ENCODE measurements at places on chromosomes 2 and 18.

- DNase-seq: no peak
Observed at GRCh38 chr18:8424481-8424880, 184.8 kb upstream of the RAB12 start.

- DNase-seq: no peak
Observed at GRCh38 chr2:97005353-97005752, 19.0 kb upstream of the FAM178B start.

- DNase-seq: no peak
Observed at GRCh38 chr18:75168619-75169018, 40.3 kb downstream of the PTGR3 start.

- no peak for DNase-seq
Observed at GRCh38 chr2:70226781-70227180, 21.6 kb downstream of the TIA1 start.

GRCh38 chr2:160730296-160730995 is 236.8 kb upstream of the RBMS1 start:
- no peak for DNase-seq

GRCh38 chr2:190446750-190447516 is 38.8 kb downstream of the MFSD6 start:
- no peak for DNase-seq

- DNase-seq: no peak
Observed at GRCh38 chr2:119820275-119820674, 60.6 kb downstream of the PTPN4 start.

DNA sequence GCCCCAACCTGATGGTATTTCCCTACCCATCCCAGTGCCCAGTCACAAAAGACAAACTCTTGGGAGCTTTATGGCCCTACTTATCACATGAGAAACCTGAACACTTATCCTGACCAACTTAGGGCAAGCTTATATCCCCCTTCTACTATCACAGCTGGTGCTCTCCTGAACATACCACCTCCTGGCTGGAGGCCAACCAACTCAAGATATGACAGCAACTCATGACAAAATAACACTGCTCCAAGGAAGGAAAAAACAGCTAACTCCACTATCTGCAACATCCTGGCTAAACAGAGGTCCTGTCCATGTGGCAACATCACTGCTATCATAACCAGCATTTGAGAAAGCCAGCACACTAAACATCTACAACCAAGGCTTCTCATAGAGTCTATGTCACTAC is 20.9 kb upstream of the CLASP1 start:
- no peak for DNase-seq

GRCh38 chr2:61585383-61585782 is 47.2 kb upstream of the XPO1 start:
- DNase-seq: no peak

- DNase-seq: no peak
Observed at GRCh38 chr2:201956361-201956760, 77.3 kb upstream of the FZD7 start.

- DNase-seq: no peak
Observed at GRCh38 chr18:59659508-59660170, 37.6 kb downstream of the CCBE1 start.

- DNase-seq: no peak
Observed at GRCh38 chr18:57141208-57142129, 5.4 kb upstream of the BOD1L2 start.

DNA sequence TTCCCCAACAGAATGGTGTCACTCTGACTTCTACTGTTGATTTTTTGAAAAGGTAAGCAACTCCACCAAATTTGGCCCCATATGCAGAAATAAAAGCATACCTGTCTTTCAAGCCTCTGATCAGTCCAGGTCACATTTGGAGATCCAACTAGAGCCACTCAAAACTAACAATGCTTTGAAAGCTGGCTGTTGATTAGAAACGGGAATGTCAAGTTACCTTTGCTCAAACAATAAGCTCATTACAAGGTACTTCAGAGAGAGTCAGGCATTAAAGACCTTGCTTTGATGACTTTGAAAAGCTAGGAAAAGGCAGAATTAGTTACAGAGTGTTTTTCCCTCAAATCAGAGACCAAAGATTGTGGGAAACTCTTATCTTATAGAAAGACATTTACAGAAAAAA is 4.8 kb upstream of the IHH start:
- DNase-seq: no peak

- no peak for DNase-seq
Observed at GRCh38 chr2:120425014-120425413, 79.1 kb downstream of the INHBB start.

DNA sequence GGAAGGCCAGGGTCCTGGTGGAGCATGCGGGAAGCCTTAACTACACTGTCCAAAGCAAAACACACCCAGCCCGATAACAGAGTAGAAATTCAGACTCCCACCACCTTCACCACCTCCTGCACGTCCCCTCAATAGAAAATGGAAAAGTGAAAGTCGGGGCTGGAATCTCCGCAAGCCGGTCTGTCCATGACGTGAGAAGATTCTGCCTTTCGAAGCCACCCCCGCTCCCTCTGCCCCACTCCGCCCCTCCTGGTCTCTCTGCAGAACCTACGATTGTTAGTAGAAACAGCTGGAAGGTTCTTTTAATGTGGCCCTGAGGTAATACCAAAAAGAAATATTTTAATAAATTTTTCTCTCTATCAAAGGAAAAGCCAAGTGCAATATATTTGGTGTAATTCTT is 116.4 kb downstream of the GBX2 start:
- DNase-seq: no peak

GRCh38 chr18:78213361-78213994 is 766.1 kb upstream of the SALL3 start:
- no peak for DNase-seq

DNA sequence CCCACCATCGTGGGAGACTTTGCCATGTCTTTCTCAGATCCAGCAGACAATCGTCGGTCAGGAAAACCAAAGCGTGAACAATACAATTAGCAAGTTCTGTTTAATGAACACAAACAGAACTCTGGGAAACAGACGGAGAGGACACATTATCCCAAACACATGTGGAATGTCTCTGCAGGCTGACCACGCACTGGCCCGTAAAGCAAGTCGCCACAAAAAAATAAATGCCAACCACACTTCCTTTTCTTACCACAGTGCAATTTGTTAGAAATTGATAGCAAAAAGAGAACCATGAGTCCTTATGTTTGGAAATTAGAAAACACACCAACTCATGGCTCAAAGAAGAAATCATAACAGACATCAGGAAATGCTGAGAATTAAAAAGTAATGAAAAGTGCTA is 210.9 kb downstream of the TWIST2 start:
- DNase-seq: no peak

- no peak for DNase-seq
Observed at GRCh38 chr18:52344881-52345280, 4.9 kb downstream of the DCC start.

DNA sequence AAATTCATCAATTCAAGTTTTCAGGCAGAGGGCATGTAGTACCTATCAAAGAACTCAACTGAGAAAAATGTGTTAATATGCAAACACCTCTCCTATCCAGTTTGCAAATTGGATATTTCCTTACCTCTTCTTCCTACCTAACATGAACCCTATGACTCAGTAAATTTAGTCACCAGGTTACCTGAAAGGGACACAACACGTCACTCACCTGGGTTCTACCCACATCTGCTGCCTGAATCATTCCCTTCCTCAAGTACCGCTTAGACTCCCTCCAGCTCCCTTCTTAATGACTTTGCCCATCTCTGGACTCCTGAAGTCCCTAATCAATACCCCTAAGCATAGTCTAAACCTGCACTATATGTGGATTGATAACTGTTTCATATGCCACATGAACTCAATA is 10.4 kb downstream of the ANKRD44 start:
- DNase-seq: no peak

DNA sequence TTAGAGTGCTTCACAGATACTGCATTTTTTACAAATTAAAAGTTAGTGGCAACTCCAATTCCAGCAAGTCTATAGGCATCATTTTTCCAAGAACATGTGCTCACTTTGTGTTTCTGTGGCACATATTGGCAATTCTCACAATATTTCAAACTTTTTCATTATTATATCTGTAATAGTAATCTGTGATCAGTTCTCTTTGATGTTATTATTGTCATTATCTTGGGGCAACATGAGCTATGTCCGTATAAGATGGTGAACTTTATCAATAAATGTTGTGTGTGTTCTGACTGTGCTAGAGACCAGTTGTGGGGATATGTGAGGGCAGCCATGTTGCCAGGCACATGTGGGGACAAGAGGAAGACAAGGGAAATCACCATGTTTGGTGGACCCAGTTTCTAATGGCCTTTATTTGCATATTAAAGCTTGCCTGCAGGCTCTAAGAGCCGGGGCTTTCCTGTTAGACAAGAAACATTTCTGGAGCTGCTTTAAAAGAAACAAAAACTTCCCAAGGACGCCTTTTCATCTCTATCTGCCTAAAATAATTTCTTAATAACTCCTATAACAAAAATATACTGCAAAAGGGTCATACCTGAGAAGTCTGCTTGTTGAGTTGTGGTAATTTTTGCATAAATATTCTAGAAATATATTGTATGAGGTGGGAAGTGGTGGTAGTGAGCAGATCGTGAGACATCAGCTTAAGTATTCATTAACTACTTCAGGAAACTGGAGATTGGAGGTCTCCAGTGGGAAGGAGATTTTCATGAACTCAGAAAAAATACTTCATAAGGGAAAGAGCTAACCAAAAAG is 37.2 kb downstream of the KYNU start:
- DNase-seq: no peak

DNA sequence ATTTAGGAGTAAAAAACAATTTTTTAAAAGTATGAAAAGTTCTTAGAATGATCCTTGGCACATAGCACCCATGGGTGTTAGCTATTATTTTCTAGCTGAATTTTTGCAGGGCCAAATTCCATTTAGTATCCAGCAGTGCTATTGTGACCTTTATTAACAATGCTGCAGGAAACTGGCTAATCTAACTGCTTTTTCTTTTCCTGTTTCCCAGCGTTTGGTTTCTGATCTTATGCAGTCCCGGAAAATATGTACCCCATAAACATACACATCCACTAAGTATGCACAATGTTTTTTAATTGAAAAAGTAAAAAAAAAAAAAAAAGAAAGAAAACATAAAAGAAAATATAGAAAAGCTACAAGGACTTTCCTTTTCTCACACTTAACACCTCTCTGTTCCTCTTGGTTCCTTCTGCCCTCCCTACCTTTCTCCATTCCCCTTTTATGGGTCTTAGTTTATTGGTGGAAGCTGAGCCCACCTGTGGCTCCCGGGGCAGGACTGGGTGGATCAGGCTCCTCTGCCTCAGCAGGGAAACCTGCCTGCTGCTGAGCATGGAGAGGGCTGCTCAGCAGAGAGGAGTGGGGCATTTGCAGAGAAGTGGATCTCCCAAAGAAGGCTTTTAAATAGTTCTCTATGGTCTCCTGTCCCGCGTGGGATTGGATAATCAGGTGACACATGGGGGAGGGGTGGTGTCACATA is 9.3 kb upstream of the SLC16A14 start:
- DNase-seq: no peak

DNA sequence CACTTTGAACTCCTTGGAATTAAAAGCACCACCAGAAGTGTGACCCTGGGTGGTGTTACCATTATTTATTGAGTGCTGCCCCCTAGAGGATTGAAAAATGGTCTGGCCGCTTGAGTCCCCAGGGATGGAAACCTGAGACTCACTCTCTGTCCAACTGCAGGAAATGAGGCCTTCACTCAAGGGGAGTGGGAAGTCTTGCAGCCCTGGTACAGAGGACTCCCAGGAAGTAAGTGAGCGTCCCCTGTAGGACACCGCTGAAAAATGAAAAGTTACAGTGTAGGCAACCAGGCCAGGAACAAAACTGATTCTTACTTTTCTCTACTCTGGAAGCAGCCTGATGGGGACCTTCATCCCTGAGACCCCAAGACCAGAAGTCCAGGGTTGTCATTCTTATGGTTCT is 2.2 kb upstream of the NRP2 start:
- DNase-seq: no peak

- peak; percentile 83 for DNase-seq
Observed at GRCh38 chr2:144183727-144184126, 336.2 kb downstream of the ZEB2 start.

GRCh38 chr2:24720310-24720709 is 72.9 kb downstream of the PTRHD1 start:
- DNase-seq: no peak

GRCh38 chr2:182066400-182067087 is 80.9 kb downstream of the PPP1R1C start:
- DNase-seq: peak; percentile 93

GRCh38 chr18:22831441-22831904 is 101.7 kb upstream of the RBBP8 start:
- no peak for DNase-seq

DNA sequence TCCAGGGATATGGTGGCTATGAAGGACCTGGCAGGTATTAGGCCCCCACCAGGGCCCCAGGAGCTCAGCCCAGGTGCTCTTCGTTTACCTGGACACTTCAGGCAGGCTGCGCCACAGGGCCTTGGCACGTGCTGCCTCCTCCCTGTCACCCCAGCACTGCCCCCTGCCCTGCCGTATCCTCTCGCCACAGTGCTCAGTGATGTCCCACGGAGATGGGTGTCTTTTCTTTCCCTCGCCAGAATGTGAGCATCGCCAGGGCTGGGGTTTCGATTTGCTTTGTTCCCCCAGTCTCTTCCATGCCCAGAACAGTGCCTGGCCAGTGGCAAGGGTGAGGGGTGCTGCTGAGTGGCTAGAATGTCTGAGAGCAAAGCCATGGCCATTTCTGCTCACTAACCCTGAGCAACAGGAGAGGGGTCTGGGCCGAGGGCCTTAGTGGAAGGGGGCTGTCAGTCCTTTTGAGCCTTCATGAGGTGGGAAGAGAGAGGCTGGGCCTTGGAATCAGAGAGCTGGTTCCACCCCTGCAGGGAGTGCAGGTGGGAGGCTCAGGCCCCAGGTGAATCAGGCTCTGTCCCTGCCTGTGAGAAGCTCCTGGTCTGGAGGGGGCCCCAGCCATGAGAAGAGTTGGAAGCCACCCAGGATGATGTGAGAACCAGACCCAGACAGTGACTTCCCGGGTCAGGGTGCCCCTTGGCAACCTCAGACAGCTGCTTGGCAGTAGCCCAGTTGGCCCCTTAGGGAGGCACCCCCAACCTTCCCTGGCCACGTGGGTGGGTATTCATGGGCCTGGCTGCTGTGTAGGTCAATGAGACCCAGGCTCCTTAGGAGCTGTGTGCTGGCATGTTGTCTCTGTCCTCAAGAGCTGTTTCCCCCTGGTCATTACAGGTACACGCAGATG is 129.9 kb upstream of the HS6ST1 start:
- DNase-seq: no peak

GRCh38 chr18:79102886-79103285 is 33.7 kb downstream of the ATP9B start:
- DNase-seq: no peak

Measured in AG09319 (cell line).